HL-60 (cell line): ENCODE measurements at places on chromosomes 4 and X.

DNA sequence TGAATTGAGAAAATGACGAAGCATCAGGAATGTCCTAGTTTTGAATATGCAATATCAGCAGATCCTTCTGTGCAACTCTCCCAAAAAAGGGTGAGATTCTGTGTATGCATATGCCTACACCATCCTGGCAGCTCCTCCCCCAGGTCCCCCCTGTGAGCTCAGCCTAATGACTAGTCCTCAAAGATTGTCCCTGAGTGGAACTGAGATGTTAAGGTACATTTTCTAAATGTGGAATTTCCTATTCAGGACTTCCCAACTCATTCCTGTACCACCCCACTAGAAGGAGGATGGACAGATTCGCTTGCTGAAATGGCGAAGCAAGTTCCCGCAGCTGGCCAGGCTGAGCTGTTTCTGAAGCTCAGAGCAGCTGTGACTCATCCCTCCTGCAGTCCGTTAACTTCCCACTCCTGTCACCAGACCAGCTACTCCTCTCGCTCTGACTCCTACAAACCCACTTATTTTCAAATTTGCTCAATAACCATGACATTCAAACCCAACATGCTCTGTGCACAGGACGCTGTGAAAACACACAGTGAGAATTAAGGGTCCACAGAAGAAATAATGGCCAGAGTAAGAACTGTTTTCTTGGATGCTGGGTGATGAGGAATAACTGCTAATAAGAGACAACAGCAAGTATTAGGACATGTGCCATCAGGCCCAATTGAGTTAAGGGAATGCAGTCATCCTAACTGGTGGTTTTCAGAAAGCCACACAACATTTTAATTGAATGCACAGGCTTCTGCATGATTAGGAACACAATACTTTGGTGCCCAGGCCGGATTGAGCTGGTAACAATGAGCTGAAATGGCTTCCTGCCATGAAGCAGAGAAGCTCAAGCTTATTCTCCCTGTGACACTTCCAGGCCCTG is 40.0 kb upstream of the IRF2 start:
- peak; percentile 77 for DNase-seq

DNA sequence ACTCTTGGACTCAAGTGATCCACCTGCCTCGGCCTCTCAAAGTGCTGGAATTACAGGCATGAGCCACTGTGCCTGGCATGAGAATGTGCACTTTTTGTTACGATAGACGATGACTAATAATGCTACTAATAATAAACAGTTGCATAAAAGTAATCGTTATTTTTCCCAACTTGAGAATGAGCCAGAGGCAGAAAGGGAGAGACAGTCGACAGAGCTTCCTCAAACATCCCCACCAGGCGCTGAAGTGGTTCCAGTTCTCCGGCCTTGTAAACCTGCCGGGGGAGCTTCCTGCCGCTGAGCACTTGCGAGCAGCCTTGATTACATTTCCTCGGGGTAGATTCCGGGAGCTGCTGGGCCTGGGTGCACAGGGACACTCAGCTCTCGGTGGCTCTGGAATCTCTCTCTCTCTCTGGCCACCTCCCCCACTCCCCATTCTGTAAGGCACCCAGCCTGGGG is 8.9 kb upstream of the HTRA3 start:
- no peak for DNase-seq

DNA sequence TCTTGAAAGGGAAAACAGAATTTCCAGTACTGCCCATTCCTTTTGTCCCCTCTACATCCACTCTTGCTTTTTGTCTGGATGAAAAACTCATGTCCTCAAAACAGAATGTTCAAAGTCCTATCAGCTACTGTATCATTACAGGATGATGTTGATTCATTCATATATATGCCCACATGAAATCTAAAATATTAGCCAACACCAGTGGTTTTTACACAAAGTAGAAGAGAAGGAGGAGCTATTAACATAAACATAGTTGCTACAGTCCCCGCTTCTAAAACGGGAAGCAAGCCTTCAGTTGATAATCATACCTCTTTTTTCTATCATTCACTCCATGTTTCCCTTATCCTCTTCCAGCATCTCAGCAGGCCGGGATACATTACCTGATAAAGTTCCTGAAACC is 7.7 kb upstream of the THOC2 start:
- no peak for DNase-seq

DNA sequence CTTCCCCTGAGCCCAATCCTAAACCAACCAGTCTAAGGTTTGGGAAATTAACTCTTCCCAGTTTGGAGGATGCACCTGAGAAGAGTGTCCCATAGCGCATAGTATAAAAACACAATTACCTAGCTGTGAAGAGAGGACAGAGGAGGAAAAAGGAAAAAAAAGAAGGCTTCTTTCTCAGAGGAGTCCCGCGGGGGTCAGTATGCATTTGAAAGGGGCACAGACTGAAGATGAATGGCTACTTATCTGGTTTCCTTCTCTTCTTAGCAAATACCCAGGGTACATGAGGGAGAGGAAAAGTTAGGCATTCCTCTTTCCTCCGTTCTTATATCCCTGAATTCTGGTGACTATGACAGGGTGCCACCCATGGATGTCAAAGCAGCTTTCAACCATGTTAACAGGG is 96.9 kb downstream of the TMEM47 start:
- no peak for DNase-seq

DNA sequence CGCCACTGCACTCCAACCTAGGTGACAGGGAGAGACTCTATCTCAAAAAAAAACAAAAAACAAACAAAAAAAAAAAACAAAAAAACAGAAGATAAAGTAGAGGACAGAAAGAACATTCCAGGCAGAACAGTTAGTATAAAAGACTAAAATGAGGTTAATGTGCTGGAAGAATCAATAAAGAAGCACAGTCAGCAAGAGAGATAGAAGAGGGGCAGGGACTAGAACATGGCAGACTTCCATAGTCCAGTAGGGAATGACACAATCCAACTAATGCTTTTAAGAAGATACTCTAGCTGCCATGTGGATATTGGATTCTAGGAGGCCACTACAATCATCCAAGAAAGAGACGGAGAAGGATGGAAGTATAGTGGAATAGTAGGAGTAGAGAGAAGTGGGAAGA is 11.6 kb downstream of the ADGRG2 start:
- no peak for DNase-seq
